ENCODE measurements at places on chromosomes 4 and X.

GRCh38 chr4:36824682-36825081 is 419.9 kb upstream of the NWD2 start:
- DNase-seq = no peak

DNA sequence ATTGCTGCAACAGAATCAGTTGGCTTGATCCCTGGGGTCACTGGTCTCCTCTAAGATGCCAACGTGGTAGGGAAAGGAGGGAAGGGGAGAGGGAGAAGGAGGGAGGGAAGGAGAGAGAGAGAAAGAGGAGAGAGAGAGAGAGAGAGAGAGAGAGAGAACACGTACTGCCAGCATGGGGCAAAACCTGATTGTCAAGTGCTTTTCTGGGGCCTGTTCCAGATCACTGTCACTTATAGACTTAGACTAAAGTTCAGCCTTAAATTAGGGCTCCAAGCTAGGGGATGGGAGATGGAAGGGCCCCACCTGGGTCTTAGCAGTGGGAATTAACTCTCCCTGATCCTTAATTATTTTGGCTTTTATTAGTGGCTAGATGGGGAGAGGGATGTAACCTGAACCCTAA is 12.9 kb downstream of the SHROOM4 start:
- DNase-seq = no peak

- DNase-seq = no peak
Measured at GRCh38 chr4:88897180-88897579, 159.8 kb downstream of the FAM13A start.

DNA sequence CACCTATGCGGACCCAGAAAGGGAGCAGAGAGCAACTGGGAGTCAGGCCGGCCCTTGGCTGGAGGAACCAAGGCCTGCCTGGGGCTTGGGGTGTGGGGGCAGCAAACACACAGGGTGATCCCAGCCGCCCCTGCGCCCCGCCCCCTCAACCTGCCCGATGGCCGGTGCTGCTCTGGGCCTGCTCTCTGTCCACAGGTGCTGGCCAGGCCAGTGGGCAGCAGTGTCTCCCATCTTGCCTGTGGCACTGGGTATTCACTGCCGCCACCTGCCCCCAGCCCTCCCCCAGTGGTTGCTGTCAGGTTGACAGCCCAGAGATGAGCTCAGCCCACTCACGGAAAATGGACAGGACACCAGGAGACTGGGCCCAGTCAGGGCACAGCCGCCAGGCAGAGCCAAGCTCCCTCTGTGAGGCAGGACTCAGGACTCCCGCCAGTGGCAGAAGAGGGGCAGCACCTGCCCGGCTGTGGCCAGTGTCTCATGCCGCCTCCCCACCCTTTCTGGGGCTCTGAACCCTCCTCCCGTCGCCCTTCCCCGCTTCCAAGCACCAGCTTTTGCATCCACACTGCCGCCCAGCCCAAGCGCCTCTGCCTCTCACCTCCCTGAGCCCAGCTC is 4.7 kb downstream of the NKX1-1 start:
- DNase-seq = no peak

DNA sequence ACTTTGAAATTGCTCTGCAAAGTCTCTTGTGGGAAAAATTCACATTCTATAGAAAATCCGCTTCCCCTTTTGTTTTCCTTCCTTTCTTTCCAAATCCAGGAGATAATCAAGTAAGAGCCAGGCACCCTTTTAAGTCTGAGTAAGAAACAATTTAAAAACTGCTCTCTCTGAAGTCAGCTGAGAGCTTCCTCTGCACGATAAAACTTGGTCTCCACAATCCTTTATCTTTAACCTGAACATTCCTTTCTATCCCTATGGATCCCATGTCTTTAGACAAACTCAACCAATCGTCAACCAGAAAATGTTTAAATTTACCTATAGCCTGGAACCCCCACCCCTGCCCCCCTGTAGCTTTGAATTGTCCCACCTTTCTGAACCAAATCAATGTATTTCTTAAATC is 1723.6 kb upstream of the AGA start:
- DNase-seq = no peak

DNA sequence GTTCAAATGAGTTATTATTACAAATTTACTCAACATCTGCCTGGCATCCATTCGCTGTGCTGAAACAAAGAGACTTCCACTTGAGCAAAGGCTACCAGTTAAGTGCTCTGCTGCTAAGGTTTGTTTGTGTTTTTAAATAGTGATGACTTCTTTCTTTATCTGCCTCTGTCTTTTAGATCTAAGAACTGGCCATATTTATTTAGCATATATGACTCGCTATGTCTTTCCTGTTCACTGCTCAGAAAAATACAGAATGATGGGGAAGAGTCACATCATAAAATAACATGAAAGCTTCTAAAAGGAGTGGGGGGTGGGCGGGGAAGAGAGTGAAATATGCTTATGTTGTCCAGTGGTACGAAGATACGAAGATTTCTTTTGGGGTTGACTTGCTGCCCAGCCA is 322.2 kb downstream of the GPAT3 start:
- DNase-seq = no peak

- DNase-seq = no peak
Measured at GRCh38 chr4:76589402-76589801, 154.4 kb downstream of the SHROOM3 start.

DNA sequence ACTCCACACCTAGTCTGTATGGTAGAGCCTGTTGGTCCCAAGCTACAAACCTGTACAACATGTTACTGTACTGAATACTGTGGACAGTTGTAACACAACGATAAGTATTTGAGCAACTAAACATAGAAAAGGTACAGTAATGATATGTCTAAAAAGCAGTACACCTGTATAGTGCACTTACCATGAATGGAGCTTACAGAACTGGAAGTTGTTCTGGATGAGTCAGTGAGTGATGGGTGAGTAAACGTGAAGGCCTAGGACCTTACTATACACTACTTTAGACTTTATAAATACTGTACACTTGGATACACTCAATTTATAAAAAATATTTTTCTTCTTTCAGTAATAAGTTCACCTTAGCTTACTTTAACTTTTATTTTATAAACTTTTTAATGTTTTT is 104.0 kb downstream of the TMA16 start:
- DNase-seq = no peak

GRCh38 chr4:16227462-16227868 is 1.2 kb upstream of the TAPT1 start:
- no peak for DNase-seq

DNA sequence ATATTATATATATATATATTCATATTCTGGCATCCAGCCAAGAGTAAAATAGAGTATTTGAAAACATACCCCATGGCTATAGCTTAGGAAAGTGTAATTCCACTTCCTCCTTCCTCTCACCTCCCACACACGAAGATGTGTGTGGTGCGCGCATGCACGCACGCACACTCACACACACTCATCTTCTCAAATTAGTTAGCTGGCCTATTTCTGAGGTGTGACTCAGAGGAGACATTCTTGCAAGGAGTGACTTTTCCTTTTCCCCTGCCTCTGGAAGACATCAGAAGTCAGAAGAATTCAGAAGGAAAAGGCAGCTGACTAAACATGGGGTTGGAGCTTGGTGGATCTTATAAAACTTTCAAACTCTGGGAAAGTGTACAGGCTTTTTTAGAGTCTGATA is 8.8 kb downstream of the ENPEP start:
- no peak for DNase-seq

GRCh38 chr4:72969976-72970375 is 99.5 kb downstream of the COX18 start:
- DNase-seq = no peak

DNA sequence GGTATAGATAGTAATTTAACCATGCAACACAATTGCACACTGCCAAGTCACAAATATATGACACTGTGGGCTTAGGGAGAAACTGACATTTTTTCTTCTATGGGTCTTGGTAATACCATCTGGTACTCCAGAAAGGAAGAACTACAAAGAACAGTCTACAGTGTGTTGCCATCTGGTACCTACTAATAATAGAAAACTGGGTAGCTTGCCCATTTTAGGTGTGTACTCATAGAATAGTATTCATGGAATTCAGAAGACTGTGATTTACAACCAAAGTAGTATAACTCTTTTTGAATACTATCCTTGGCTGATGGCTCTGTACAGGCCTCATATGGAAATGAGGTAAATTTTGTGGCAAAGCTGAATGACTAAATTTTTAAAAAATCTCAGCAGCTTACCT is 132.6 kb upstream of the RPS6KA6 start:
- DNase-seq = no peak

GRCh38 chrX:135544338-135544948 is 24.0 kb downstream of the INTS6L start:
- DNase-seq = no peak

DNA sequence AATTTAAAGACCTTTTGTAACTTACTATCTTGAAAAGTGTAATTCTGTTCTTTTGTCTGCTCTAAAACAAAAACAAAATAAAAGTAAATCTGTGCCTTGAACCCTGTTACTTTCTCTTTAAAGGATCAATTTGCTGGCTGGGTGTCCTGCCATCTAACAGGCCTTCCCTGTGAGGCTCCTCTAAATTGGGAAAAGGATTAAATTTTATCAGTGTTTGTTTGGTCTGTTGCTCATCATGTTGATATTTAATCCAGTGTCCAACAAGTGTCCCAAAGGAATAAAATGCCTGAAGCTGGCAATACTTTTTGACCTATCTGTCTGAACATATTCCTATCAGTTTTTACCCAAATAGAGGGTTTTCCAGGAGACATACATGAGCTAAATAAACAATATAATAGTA is 688.7 kb downstream of the IL1RAPL1 start:
- DNase-seq = no peak

DNA sequence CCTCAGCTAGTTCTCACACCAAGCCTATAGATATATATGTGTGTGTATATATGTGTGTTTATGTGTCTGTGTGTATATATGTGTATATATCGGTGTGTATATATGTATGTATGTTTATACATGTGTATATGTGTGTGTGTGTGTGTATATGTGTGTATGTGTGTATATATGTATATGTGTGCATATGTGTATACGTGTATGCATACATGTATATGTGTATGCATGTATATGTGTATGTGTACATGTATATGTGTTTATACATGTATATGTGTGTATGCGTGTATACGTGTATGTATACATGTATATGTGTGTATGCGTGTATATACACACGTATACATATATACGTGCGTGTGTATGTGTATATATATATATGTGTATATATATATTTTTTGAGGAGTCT is 18.3 kb downstream of the GTPBP6 start:
- no peak for DNase-seq

- DNase-seq = no peak
Measured at GRCh38 chr4:91198951-91199350, 1071.8 kb downstream of the CCSER1 start.

DNA sequence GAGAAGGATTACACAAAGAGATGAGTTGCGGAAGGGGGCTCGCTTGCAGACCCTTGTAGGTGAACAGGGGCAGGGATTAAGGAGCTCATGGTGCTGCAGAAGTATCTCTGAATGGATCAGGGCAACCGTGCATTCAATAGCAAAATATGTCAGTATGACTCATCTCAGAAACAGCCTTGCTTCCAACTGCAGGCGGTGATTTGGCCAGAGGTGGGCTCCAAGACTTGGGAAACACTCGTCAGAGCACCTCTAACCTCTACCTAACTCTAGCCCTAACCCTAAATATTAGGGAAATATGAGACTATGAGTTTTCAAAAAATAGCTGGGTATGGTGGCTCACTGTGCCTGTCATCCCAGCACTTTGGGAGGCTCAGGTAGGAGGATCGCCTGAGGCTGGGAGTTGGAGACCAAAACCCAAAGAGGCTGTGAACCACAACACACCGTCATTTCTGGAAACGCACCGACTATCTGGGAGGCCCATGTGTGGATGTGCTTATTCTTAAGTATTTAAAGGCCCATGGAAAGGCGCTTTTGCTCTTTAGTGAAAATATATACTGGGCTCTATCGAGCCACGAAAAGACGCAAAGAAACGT is 102.6 kb downstream of the DHRSX start:
- no peak for DNase-seq

GRCh38 chr4:16075061-16075460 is 8.8 kb downstream of the PROM1 start:
- DNase-seq = no peak

- DNase-seq = no peak
Measured at GRCh38 chr4:48694824-48695223, 85.3 kb downstream of the FRYL start.
